ENCODE measurements at places on chromosomes 1 and 21.

- no peak for DNase-seq
These were observed 58.8 kb downstream of the RAB3GAP2 start for GRCh38 chr1:220213382-220213983.

DNA sequence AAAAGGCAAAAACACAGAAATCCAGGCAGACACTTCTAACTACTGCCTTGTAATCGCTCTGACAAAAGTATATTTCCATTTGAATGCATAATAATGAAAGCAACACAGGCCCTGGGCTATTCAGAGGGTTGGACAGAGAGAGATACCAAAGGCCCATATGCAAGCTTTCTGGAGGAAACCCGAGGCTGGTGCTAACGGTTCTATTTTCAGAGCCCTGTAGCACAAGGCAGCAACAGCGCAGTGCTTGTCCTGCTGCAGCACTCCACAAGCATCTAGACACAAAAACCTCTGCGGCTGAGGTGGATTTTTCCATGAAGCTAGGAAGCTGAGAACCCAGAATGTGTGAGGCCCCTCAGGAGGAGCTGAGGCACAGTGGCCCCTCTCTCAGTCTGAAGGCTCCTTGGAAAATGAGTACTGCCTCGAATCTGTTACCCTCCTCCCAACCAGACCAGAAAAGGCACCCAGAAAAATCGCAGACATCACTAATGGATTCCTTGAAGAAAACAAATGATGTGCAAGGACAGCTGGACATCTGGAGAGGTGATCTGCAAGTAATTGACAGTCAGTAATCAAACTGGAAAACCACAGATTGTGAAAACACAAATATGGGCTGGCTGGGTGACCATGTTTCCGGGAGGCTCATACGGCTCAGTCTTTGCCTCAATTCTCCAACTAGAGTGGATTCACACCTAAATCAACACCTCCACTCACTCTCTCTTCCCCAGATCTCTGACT lies 54.0 kb downstream of the COLGALT2 start:
- DNase-seq, result no peak

DNA sequence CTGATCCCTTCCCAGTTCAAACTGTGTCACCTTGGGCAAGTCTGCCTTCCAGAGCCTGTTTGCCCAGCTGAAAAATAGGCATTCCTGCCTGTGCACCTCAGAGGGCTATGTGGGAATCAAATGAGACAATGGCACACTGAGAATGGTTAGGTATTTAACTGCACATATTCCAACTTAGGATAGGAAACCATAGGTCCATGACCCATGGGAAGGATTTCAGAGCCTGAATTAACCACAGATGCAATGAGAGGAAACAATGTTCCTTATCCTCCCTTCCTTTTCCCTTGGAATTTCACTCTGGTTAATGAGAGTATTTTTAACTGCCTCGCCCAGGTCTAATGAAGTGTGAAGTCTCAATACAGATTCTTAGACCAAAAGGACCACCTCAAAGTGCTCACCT lies 12.7 kb downstream of the PAFAH2 start:
- no peak for DNase-seq

GRCh38 chr21:45802425-45802824 lies 158.9 kb downstream of the PCBP3 start:
- no peak for DNase-seq

- peak; percentile 24 for DNase-seq
These were observed 14.7 kb downstream of the MTHFR start for GRCh38 chr1:11790880-11791715.

DNA sequence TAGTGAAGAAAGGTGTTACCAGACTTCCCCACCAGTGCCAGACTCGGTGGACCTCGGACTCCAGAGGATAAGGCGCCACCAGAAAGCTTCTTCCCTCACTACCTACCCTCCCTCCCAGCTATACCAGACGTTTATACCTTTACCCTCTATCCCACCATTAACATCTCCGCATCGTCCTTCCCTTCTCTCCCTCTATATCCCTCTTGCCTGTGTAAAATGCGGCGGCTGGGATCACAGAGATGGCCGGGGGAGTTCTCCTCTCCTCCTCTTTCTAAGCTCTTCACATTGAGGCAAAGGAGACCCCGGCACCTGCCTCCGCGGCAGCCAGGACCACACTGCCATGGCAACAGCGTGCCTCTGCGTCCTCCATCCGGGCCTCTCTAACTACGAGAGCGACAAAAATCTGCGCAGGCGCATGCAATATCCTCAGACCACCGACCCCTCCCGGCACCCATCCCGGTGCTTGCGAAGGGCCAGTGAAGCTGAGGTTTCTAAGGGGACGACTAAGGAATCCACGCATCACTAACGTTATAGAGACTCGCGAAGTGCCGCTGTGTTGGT lies at the start of gene CCDC181:
CCDC181 (minus strand) TSS at position 394 of the 561 bp plus-strand sequence. CDS start 2,547 bp downstream, outside the sequence.
- peak; percentile 82 for DNase-seq

DNA sequence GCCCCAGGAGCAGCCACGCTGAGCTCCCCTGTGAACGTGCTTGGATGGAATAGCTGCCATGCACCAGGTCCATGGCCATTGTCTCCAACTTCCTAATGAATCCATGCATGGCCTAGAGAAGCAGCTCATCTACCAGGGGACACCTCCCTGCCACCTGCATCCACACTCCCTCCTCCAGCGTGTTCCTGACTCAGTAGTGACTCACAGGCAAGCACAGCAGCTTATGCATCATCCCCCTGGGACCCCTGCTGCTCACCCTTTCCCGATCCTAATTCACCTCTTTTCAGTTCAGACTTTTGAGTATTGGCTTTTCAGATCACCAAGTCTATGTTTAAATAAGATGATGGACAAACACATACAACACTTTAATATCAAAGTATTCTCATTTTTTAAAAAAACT lies 39.9 kb upstream of the TADA1 start:
- DNase-seq, result no peak

DNA sequence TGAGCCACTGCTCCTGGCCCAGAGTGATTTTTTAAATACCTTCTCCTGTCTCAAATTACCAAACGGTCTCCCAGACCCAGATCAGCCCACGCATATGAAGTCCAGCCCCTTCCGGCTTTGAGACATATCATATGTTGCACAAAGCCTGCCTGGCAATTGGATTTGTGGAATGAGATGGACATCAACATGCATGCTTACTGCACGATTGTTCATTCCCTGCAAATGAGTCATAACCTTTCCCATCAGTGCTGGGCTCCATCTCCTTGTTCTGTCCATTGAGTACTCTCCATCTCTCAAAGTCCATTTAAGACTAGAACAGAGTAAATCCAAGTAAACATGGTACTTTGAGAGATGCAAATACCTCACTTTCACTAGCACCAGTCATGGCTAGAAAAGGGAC lies 612.2 kb upstream of the USP24 start:
- DNase-seq, result no peak

GRCh38 chr1:203127666-203128430 lies at the start of gene ADORA1:
ADORA1 (plus strand) TSS chr1:203127726; CDS start chr1:203128842, 1,116 bp downstream.
- DNase-seq, result peak; percentile 49

- peak; percentile 86 for DNase-seq
These were observed 79.0 kb downstream of the CASZ1 start for GRCh38 chr1:10717296-10718082.

- DNase-seq, result no peak
These were observed 146.5 kb downstream of the LIPI start for GRCh38 chr21:14064296-14064645.

- no peak for DNase-seq
These were observed 36.7 kb downstream of the RTCA start for GRCh38 chr1:100302739-100303138.

DNA sequence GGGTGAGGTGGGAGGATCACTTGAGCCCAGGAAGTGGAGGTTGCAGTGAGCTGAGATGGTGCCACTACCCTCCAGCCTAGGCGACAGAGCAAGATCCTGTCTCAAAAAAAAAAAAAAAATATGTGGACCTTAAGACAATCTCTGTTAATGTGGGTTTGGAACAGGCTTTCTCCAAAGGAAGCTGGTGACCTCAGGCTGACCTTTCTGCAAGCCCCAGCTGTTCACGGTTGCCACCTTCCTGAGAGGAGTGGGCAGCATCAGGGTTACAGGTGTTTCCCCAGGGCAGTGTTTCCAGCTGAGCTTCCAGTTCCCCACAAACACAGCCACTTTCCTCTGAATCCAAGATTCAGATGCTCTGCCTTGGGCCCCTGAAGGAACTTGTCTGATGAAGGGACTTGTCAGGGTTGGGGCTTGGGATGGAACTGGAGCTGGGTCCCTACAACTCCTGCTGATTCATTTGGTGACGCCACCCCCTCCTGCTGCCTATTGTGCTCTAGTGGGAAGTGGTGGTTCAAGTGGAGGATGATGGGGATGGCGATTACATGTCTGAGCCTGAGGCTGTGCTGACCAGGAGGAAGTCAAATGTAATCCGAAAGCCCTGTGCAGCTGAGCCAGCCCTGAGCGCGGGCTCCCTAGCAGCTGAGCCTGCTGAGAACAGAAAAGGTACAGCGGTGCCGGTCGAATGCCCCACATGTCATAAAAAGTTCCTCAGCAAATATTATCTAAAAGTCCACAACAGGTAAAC lies 1.9 kb downstream of the ZBTB48 start:
- peak; percentile 81 for DNase-seq

DNA sequence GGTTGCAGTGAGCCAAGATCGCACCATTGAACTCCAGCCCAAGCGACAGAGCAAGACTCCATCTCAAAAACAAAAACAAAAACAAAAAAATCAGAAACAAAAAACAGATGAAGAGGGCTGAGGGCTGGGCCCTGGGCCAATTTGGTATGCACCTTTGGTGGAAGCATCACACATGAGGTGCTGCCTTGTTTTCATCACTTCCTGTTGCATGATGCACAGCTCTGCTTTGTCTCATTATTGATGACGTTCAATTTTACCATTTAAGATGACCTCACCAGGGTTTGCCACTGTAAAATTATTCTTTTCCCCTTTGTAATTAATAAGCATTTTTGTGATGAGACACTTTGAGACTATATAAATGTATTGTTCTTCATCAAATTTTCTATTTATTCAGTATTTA lies 9.8 kb upstream of the IFNAR2 start:
- no peak for DNase-seq

DNA sequence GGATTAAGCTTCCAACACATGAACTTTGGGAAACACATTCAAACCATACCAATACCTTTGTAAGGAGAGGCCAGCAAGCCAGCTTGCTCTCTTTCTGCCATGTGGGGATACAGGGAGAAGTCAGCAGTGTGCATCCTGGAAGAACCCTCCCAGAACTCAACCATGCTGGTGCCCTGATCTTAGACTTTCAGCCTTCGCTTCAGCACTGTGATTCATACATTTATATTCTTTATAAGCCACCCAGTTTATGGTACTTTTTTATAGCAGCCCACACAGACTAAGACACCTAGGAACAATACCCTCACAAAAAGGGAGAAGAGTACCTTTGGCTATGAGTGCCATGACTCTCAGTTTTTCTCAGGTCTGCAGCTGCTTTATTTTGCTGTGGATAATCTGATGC lies 35.9 kb downstream of the C1orf87 start:
- DNase-seq, result no peak

GRCh38 chr1:209291715-209292114 lies 291.8 kb upstream of the CAMK1G start:
- no peak for DNase-seq

- DNase-seq, result no peak
These were observed 27.4 kb downstream of the AKNAD1 start for GRCh38 chr1:108829498-108829916.

All from hematopoietic multipotent progenitor cell treated with erythropoietin and hydrocortisone succinate and interleukin-3 and kit ligand, for 4 days (in vitro differentiated cells).